ENCODE measurements at places on chromosomes 2 and 18.

GRCh38 chr18:42290318-42291307, 335.6 kb downstream of the PIK3C3 start:
- DNase-seq: no peak

GRCh38 chr2:38829971-38830370, 45.8 kb downstream of the DHX57 start:
- DNase-seq: no peak

GRCh38 chr18:11324956-11325882, 175.8 kb upstream of the PIEZO2 start:
- no peak for DNase-seq

DNA sequence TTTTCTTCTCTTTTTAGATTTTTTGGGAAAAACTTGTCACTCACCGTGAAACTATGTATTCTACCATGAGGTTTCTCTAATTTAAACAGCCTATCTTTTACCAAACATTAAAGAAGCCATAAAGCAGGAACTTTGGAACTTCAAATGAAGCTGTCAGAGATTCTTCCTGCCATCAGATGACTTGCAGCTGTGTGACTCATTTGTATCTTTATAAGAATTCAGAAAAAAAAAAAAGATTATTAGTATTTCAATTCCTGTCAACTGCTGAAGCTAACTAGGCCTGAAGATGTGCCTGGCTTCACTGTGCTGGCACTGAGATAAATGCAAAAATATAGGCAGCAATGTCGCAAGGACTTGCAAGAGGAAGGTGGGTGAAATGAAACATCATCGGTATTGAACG, 1399.1 kb upstream of the PIK3C3 start:
- no peak for DNase-seq

DNA sequence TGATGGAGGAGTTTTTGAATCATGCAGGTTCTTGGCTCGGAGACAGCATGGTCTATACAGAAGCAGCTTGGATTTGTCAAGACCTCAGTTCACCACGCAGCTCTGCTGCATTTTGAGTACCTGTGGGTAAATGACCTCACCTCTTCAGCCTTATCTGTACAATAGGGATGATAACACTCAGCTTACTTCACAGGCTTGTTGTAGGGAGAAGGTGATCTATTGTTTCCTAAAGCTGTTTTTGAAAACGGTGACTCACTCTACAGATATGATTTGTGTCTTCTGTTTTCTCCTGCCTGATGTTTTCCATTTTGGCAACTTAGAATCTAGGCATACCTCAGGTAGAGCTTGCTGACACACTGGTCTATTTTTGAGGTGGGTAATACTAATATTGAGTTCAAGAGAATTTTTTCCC, 80.3 kb downstream of the FMNL2 start:
- no peak for DNase-seq

- no peak for DNase-seq
These were observed 117.1 kb downstream of the TXNL1 start for GRCh38 chr18:56521263-56521662.

Measured in hematopoietic multipotent progenitor cell (in vitro differentiated cells).